GOT3 (cell line): ENCODE measurements at places on chromosomes 16 and 17.

DNA sequence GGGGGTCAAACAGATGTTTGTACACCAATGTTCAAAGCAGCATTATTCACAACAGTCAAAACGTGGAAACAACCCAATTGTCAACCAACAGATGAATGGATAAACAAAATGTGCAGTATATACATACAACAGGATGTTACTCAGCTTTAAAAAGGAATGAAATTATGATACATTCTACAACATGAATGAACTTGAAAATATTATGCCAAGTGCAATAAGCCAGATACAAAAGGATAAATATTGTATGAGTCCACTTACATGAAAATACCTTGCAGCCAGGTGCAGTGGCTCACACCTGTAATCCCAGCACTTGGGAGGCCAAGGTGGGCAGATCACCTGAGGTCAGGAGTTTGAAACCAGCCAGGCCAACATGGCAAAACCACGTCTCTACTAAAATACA, 39.9 kb downstream of the UBE2G1 start:
- no peak for DNase-seq

DNA sequence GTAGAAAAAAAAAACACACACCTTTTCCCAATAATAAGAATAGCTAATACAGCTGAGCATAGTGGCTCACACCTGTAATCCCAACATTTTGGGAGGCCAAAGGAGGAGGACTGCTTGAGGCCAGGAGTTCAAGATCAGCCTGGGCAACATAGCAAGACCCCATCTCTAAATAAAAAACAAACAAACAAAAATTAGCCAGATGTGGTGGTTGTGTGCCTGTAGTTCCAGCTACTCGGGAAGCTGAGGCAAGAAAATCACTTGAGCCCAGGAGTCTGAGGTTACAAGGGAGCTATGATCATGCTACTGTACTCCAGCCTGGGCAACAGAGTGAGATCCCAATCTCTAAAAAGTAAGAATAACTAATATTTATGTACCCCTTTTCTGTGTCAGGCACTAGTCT, 42.8 kb upstream of the GFOD2 start:
- no peak for DNase-seq

DNA sequence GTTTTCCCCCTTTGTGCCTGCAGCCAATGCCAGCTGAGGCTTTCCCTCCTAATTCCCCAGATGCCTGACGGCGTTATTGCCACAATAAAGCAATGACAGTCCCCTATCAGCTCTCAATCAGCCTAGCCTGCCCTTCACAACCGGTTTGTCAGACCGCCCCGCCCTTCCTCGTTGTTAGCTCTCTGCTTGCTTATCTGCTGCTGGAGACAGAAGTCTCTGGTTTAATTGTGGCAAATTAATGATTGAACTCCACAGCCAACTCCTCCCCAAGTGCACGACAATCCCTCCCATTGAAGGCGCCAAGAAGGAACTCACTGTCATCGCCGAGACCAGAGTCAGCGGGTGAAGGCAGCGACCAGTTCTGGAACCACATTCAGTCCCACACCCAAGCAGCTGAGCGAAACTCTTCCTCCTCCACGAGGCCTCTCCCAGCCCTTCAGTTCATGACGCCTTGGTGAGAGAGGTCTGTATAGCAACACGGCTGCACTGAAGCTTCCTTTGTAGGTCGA, 474.4 kb downstream of the SLC39A11 start:
- no peak for DNase-seq

DNA sequence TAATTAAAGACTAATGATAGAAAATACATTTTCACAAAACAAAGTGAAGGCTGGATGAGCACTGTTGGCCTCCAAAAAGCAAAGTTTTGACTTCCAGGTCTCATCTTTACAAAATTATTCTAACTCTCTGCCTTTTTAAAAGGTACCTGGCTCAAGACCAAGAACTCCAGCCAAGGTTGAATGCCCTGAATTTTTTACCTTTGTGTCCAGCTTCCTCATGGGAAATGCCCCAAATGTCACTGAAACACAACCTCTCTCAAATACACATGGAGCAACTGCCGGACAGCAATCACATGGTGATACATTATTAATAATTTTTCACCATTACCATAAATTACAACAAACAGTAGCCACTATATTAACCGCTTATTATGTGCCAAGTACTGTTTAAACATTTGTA, 32.2 kb downstream of the ADAMTS18 start:
- DNase-seq = no peak

DNA sequence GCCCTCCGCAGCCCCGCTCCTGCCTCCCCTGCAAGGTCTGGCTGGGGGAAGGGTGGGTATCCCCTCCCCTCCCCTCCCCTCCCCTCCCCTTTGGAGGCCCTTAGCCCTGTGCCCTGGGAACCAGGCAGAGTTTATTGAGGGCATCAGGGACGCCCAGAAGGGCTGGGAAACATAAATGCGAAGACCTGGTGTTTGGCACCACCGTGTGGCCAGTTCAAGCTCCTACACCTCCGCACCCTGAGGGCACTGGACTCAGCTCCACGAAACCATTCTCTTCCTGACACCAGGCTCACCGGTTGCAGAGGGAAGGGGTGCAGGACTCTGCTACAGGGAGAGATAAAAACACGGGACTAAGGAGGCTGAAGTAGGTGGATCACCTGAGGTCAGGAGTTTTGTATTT, 1.0 kb upstream of the AIPL1 start:
- DNase-seq = no peak
